ENCODE measurements at places on chromosomes 16 and 17. TPM values are rescaled to one million over a fixed set of nuclear protein-coding genes. Genes with fewer than 3 reads are reported as not detected.

DNA sequence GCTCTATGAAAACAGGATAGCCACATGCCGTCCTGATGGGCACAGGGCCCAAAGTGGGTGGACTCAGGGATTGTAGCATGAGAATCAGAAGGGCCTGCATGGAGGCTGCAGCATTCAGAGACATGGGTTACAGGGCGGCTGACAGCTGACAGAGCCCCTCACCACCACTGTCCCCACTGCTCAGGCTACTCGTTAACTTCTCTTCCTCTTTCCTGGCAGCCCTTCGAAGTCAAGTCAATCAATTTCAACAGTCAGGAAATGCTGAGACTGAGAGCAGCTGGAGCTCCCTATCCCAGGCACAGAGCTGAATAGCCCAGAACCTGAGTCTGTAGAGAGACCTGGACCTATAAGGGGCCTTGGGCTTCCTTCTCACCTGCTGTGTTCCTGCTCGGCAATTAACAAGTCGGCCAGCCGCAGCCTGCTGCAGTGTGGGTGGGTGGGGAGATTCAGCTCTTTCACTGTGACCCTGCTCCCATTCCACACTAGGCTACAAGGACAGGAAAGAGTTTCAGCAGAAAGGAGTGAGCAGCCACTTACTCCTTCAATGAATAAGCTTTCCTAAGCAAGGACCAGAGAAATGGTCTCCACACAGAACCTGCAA lies 76.9 kb downstream of the TEX14 start:
- no peak overlapping the region for H3K4me3 ChIP-seq
- no peaks in the 10 kb centered on the region for H3K36me3 ChIP-seq
- H3K4me1 ChIP-seq: no peaks in the 10 kb centered on the region
- H3K27me3 ChIP-seq: no peaks in the 10 kb centered on the region
- no peak for DNase-seq

GRCh38 chr16:13992322-13992721 lies 72.4 kb downstream of the ERCC4 start:
- H3K27ac ChIP-seq: no peak overlapping the region
- no peaks in the 10 kb centered on the region for H3K27me3 ChIP-seq
- DNase-seq: no peak
- no peaks in the 10 kb centered on the region for H3K4me1 ChIP-seq
- no peaks in the 10 kb centered on the region for H3K36me3 ChIP-seq

DNA sequence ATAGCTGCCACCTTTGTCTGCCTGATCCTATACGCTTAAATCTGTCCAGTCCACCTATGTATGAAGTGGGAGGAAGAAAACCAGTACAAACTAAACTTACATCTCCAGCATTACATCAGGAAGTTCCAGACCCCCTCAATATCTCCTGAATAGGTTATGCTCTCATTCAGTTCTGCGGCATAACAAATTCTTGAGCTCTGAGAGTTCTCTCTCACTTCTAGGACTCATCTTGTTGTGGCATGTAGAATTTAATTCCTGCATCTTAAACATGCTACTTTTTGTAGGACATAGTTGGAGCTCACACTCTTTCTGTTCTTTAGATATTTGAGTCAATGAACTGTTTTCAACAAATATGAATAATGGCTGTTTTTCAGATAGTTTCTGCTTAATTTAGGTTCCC lies 662.5 kb downstream of the CDH11 start:
- H3K36me3 ChIP-seq: no peaks in the 10 kb centered on the region
- H3K4me3 ChIP-seq: no peak overlapping the region
- DNase-seq: no peak
- no peaks in the 10 kb centered on the region for H3K27me3 ChIP-seq

- no peaks in the 10 kb centered on the region for H3K36me3 ChIP-seq
- no peaks in the 10 kb centered on the region for H3K4me1 ChIP-seq
- H3K27ac ChIP-seq: no peak overlapping the region
- no peak overlapping the region for H3K4me3 ChIP-seq
- H3K27me3 ChIP-seq: no peaks in the 10 kb centered on the region
- DNase-seq: no peak
These were observed 57.9 kb upstream of the MAF start for GRCh38 chr16:79658301-79659033.

DNA sequence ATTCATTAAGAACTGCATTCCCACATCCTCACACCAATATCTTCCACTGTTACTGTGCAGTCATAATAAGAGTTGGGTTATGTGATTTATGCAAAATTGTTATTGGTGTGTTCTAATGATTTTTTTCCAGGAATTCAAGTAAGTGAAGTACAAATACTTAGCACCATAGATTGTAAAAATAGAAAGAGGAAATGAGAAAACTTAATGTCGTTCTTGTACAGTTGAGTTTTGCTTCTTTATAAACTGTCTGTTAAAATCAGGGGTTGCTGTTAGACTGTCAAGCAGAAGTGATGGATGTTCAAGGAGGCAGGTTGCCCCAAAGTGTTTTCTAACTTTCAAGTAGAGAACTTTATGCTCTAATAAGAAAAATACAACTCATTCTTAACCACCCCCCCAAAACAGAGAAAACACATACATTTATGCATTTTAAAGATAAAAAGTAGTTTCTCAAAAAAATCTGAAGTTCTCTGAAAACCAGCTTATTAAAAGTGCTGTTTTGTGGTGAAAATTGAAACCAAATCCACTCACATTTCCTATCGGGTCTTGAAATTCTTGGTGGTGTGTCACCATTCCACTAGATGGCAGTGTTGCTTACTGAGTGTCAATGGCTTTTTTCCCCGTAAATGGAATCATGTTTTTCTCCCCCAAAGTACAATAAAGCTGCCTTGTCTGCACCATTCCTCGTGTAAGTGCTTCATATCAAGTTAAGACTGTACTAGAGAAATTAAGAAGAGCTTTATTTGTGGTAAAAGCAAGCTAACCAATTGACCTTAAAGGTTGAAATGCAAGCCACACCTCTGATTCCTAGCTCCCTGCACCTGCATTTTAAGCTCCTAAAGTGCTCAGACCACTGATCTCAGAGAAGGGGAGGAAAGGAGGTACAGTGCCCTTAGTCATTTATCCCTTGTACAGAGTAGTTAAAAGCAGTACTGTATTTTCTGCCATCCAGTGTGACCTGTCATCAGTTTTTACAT lies 4.7 kb upstream of the IGSF6 start:
- H3K36me3 ChIP-seq: peaks cover 12% of the 10 kb centered on the region
- no peak overlapping the region for H3K4me3 ChIP-seq
- H3K4me1 ChIP-seq: peaks cover 16% of the 10 kb centered on the region
- DNase-seq: no peak

INCA1 gene
- 4.5 TPM for total RNA-seq

GRCh38 chr16:3492356-3492755 lies 2.9 kb downstream of the C16orf90 start:
- DNase-seq: no peak
- H3K4me1 ChIP-seq: no peaks in the 10 kb centered on the region
- H3K4me3 ChIP-seq: no peak overlapping the region
